ENCODE measurements at places on chromosomes 3 and 15. TPM values are rescaled to one million over a fixed set of nuclear protein-coding genes. Genes with fewer than 3 reads are reported as not detected.

PSTPIP1 gene
- total RNA-seq, result 10.1 TPM

RBMS3 gene
- total RNA-seq, result 8.4 TPM

CTXN2 gene
- total RNA-seq, result not detected

EPHA6 gene
- not detected for total RNA-seq

TF gene
- total RNA-seq, result under 0.01 TPM

CCR1 gene
- not detected for total RNA-seq

LSAMP gene
- total RNA-seq, result 20.7 TPM

Data from stomach (tissue), 19 donors.